ENCODE measurements at places on chromosomes 5 and 9.

GRCh38 chr5:134328619-134329018, 38.4 kb downstream of the CDKL3 start:
- DNase-seq = no peak

- no peak for DNase-seq
These were observed 317.3 kb downstream of the TAF11L14 start for GRCh38 chr5:17951392-17952169.

DNA sequence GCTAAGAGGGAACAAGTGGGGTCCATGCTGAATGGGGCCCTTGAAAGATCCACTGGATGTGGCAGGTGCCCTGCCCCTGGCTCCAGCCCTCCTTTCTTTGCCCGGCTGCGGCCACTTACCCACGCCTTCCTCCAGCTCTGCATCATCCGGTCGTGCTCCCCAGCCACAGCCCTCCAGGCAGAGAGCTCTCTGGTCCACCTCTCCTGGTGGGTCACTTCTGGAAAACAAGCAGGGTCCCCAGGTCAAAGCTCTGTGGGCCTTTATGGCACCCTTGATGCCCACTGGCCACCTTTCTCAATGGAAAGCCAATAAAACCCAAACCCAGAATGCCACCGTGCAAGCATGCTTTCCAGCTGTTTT, 45.0 kb downstream of the SECISBP2 start:
- DNase-seq = no peak

- no peak for DNase-seq
These were observed 809 bp downstream of the TNIP1 start for GRCh38 chr5:151079838-151080612.

- DNase-seq = peak; percentile 30
These were observed 191.2 kb downstream of the GNA14 start for GRCh38 chr9:77456829-77457437.

- no peak for DNase-seq
These were observed 6.0 kb downstream of the LRRC8A start for GRCh38 chr9:128887914-128888350.

DNA sequence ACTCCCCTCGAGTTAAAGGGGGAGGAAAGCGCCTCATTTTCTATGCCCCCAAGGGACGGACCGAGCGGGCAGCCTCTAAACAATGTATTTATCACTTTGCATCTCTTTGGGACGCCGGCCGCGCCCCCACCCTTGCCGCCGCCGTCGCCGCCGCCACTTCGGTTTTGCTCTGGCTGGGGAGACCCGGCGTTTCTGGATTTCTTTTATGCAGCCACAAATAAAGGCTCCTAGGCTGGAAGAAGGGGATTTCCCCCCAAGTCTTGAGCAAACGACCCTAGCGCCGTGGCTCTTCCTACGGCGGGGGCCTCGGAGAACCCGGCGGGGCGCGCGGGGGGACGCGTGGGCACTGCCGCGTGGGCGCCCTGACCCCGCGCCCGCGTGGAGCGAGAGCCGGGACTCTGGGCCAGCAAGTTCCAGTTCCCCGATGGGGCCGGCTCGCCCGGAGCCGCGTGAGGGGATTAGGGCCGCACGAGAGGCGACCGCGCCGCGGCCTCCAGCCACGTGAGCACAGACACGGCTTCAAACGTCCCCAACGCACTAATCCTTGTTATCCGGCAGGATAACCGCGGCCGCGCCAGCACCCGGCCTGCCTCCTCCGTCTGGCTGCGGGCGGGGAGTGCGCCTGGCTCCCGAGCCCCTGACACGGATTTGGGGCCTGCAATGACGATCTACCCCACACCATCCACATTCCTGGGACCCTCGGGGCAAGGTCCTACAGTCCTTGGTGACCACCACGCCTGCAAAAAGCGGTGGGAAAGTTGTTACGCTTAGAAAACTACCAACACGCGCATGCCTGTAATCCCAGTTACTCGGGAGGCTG, 7.9 kb upstream of the NEUROG1 start:
- DNase-seq = no peak

DNA sequence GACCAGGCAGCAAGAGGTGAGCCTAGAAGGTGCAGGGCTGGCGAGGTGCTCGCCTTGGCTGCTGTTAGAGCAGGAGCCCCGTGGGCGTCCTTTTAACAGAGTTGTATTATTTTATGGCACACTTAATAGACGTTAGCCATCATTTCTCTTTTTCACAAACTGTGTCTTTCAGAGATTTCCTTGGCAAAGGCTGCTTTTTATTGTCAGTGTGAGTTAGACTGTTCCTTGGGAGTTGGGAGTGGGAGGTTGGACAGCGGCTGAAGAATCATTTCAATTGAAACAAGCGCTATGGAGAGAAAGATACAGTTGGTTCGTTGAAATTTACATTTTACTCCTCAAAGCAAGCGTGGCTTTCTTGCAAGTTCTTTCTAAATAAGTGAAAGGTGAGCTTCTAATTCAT, 133.2 kb downstream of the TRIO start:
- DNase-seq = no peak

DNA sequence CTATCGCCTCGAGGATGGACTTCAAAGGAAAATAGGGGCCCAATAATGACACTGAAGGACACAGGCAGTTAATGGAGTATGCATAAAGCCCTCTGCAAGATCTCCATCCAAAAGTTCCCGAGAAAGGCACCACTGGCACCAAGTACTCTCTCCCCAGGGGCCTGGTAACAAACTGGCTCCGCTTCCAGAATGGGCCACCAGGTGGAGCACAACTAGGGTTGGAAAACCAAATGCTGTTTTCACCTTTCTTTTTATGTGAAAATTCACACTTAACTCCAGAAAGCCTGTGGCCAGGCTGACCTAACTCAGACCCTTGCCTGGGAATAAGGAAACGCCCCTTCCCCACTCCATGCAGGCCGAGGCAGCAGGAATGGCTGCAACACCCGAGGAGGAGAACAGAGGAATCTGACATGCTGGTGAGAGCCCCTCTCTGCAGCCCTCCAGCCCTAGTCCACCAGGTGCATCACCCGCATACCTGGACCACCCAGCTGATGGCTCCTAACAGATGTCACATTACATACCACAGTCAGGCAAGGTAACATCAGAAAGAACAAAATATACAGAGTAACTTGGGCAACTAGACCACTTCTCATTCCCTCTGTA, 42.8 kb downstream of the CAMSAP1 start:
- DNase-seq = no peak

- DNase-seq = no peak
These were observed 15.5 kb downstream of the AKNA start for GRCh38 chr9:114371973-114372917.

- DNase-seq = no peak
These were observed 3.3 kb downstream of the EBF1 start for GRCh38 chr5:159096243-159096923.

DNA sequence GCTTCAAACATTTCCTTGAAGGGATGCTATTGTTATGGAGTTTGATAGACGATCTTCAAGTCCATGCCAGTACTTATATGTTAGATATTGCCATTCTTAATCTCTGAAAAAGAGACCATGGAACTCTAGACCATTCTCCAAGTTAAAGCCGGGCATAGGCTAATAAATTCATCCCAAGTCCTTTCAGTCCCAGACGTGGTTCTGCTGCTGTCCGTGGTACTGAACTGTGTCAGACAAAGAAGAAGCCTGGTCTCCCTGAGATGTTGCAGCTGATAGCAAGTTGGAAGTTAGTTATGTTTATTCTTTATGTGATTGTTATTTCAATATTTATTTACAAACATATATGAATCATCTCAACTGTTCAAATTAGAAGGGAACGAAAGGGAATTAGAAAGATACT, 158.7 kb downstream of the NMUR2 start:
- DNase-seq = no peak

- DNase-seq = no peak
These were observed 394.6 kb downstream of the ELAVL2 start for GRCh38 chr9:23431459-23431858.

- no peak for DNase-seq
These were observed 5.7 kb upstream of the AGGF1 start for GRCh38 chr5:77024490-77024889.

GRCh38 chr5:104241046-104241445, 678.5 kb upstream of the NUDT12 start:
- DNase-seq = no peak

GRCh38 chr9:14846871-14847311, 63.3 kb downstream of the FREM1 start:
- no peak for DNase-seq

DNA sequence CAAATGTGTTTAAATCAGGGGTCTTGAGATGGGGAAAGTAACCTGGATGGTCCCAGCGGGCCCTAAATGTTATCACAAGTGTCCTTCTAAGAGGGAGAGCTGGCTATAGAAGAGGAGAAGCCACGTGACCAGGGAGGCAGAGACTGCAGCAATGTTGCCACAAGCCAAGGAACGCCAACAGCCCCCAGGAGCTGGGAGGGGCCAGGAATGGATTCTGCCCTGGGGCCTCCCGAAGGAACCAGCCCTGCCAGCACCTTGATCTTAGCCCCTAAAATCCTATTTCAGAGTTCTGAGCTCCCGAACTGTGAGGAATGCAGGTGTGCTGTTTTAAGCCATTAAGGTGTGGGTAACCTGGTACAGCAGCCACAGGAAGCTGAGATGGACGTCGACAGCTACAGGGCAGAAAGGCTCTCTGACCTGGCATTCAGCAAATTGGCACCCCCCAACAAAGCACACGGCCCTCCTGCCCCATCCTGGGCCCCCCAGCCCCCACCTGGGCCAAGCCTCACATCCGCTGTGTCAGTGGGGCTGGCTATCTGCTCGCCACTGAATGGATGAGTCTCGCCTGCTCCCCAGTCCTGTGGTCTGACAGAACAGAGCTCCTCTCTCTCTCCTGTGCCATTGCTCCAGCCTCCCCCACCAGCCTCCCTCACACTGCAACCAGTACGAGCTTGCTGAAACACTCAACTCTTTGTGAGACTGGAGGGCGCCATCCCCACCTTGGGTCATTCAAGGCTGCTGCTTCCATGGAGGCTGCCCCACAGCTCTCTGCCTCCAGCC, 78.8 kb downstream of the ADAMTS2 start:
- DNase-seq = no peak

- DNase-seq = peak; percentile 75
These were observed at the start of gene SMAD5 for GRCh38 chr5:136132557-136133221. SMAD5 (plus strand) TSS chr5:136132845; CDS start chr5:136153761, 20,916 bp downstream.

- DNase-seq = no peak
These were observed 57.7 kb downstream of the RETREG1 start for GRCh38 chr5:16558984-16559629.

- no peak for DNase-seq
These were observed 23.5 kb downstream of the WHRN start for GRCh38 chr9:114481789-114482188.

- no peak for DNase-seq
These were observed 80.4 kb downstream of the LRSAM1 start for GRCh38 chr9:127531676-127532075.

DNA sequence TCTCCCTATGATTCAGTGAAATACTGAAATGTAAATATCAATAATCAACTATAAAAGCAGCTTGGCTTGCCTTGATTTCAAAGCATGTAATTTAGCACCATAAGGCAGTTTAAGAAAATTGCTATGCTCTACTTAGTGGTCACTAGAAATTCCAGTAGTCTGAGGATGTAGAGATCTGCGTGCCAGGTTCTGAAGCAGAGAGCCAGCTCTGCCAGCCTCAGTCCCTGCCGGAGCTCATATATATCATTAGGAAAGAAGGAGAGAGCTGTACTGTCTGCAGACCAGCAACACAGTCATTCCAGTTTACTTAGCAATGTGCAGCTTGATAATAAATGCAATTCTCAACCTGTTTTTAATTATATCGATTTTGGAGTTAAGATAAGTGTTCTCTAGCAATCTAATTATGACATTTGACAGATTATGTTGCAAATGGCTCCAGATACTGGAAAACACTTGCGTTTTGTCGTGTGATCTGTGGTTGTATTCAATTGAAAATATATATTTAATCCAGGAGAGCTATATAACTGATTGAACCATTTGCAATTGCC, 540.5 kb downstream of the CTNND2 start:
- DNase-seq = no peak

GRCh38 chr9:893843-894420, 52.4 kb downstream of the DMRT1 start:
- no peak for DNase-seq

GRCh38 chr9:15475923-15476536, 34.7 kb downstream of the PSIP1 start:
- DNase-seq = no peak

DNA sequence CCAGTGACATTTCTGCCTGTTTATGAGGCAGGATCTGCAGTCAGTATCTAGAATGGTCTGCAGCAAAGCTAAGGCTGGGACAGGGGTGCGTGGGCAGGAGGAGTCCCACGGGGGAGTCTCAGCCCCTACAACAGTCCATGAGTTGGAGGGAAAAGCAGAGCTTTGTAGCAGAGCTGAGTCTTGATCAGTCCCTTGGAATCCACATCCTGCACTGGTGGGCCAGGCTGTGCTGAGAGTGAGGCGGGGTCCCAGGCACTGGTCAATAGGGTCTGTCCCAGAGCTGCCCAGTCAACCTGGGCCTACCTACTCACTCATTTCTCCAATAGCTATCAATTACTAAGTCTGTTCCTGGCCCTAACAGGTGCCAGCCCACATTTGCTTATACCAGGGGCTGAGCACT, 5.9 kb downstream of the ACSL6 start:
- DNase-seq = no peak

All from caudate nucleus (tissue), 63 donors.